ENCODE measurements at places on chromosomes 1 and 21. TPM values are rescaled to one million over a fixed set of nuclear protein-coding genes. Genes with fewer than 3 reads are reported as not detected.

DNA sequence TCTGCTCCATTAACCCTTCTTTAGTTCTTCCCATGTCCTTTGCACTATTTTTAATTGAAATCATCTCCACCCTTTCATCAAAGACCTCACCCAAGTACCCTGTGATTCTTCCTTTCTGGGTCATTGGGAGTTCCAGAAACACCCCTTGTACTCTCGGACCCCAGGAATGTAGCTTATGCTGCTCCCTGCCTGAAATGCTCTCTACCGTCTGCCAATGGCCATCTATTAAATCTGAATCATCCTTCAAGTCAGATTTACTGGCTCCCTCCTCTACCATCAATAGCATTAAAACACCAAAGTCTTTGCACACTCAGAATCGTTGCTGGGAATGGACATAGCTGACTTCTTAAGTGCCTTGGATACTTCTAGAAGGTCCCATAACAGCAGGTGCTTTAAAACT is 73.2 kb upstream of the GADD45A start:
- no peak for DNase-seq

DNA sequence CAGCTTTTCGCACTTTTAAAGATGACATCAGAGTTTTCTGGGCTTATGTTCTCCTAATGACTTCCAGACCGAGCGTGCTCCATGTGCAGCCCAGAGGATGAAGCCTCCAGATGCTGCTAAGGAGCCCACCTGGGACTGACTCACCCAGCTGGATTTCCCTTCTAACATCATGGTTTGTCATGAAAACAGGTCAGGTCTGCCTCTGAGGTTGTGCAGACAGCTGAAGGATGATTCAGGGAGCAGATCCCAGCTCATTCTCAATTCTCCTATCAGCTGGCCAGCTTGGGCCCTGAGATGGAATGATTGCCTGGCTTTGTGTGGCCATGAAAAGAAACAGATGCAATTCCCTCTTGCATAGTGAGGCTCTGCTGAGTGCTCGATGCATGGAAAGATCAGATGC is 123.9 kb upstream of the DUSP10 start:
- DNase-seq: no peak

DNA sequence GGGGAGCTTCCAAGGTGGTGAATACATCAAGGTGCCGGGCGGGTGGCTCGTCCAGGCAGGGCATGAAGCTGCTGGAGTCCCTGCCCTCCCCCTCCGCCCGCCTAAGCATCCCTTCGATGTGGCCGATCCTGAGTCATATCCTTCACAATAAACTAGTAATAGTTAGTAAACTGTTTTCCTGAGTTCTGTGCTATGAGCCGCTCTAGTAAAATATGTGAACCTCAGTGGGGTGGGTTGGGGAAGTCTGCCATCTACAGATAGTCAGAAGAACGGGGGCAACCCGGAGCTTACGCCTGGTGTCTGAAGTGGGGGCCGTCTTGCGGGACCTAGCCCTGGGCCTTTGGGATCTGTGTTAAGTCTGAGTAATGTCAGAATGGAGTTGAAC is 21.6 kb downstream of the C2CD2 start:
- no peak for DNase-seq

DNA sequence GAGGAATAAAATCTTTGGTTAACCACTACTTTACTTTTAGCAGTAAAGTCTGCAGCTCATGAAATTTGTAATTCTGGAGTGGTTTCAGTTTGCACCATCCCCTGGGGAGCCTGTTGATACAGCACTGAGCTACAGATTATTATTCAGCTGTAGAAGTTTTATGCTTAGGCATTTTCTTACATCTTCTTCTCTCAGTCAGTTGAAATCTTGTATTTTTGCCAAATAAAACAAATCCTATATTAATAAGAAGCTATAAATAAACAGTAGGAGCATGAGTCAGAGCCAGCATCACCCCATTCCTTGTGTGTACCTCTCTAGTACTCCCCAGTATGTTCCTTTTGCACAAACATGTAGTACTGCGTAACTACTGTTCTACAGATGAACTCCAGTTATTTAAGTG is 118.9 kb downstream of the ATF6 start:
- no peak for DNase-seq

DNA sequence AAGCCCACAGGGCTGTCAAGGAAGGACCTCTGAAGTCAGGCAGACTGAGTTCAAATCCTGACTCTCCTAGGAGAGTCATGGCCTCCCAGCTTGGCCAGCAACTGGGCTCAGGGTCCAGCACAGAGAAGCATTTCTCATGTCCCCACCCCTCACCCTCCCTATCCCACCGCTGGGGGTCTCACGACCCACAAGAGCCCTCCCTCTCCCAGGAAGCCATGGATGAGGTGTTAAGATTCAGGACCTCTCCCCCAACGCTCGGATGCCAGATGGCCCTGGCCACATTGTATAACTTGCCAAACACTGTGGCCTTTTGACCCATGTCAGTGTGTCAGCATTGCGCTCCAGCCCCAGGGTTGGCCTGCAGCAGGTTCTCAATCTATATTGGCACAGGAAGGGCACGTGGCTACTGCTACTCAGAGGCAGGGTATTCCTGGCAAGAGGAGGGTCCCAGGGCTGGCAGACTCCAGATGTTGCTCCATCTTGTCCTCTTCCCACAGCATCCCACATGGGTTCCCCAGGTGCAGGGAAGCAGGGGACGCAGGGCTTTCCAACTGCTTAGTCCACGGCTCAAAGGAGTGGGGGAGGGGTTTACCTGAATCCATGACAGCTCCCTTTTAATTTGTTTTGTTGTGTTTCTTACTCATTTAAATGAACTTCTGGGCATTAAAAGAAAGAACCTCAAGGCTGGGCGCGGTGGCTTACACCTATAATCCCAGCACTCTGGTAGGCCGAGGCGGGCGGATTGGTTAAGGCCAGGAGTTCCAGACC is 10.5 kb downstream of the SLC2A1 start:
- DNase-seq: no peak

DNA sequence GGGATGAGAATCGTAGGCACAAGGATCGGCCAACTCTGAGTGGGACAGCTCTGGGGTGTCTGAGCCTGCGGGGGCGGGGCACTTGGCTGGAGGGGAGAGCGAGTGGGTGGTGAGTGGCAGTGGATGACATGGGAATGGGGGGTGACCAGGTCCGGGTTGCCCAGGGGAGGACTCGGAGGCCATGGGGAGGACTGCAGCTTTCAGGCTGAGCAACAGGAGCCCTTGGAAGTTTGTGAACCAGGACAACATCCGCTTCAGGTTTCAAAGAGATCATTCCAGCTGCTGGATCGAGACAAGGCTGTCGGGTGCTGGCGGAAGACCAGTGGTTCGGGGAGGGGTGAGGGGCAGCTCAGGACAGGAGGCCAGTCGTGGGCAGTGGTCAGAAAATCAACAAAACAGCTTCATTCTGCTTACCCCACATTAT is 124.4 kb upstream of the IRF2BP2 start:
- no peak for DNase-seq

DNA sequence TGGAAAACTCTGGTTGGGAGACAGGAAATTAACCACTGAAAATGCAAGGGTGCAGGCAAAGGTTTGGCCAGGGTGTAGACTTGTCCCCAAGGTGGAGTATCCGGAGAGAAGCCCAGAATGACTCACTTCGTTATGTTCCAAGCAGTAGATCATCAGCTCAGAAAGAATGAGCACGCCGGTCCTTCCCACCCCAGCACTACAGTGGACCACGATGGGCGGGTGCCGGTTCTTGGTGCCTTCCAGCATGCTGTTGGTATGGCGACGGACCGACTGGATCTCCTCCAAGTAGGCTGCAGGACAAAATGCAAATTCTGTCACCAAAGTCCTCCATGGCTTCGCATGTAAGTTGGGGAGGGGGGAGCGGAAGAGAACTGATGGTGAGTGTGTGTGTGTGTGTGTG is 83.4 kb downstream of the SMYD2 start:
- DNase-seq: no peak

DNA sequence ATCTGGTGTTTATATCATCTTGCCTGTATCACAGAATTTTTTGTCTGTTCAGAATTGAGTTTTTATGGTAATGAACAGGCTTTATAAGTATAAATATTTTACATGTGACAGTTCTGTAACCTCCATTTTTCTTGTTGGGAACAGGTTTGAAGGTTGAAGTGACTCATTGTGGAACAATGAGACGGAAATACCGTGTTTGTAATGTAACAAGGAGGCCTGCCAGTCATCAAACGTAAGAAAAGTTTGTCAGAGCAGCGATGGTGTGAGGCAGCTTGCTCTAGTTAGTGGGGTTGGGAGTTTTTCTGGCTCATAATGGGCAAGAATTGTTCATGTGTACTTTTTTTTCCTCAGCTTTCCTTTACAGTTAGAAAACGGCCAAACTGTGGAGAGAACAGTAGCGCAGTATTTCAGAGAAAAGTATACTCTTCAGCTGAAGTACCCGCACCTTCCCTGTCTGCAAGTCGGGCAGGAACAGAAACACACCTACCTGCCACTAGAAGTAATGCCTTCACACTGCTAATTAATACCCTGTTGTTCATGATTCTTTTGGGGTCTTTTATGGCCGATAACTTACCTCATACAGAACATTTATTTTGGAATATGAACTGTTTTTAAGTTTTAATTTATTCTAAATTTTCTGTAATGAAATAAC is 75.2 kb upstream of the TEKT2 start:
- DNase-seq: no peak

GRCh38 chr1:53249706-53250105 is 11.4 kb upstream of the MAGOH start:
- DNase-seq: no peak

GRCh38 chr21:36250423-36251075 is 69.4 kb upstream of the MORC3 start:
- DNase-seq: no peak

Gene C8A
- not detected for total RNA-seq

Gene CSF1
- 11.1 TPM for total RNA-seq

Gene MSH4
- not detected for total RNA-seq

Gene SLC22A15
- total RNA-seq: 7.9 TPM

Gene ADGRB2
- total RNA-seq: 2.2 TPM

Gene TRIM67
- 0.29 TPM for total RNA-seq

Gene GABRD
- 5.1 TPM for total RNA-seq

Gene CFHR3
- not detected for total RNA-seq

Gene BECN2
- total RNA-seq: not detected

Measured in lower leg skin (tissue), 4 donors.